ENCODE measurements at places on chromosomes 6 and 20.

- DNase-seq, result no peak
Measured at GRCh38 chr6:119802464-119802863, 452.9 kb upstream of the MAN1A1 start.

DNA sequence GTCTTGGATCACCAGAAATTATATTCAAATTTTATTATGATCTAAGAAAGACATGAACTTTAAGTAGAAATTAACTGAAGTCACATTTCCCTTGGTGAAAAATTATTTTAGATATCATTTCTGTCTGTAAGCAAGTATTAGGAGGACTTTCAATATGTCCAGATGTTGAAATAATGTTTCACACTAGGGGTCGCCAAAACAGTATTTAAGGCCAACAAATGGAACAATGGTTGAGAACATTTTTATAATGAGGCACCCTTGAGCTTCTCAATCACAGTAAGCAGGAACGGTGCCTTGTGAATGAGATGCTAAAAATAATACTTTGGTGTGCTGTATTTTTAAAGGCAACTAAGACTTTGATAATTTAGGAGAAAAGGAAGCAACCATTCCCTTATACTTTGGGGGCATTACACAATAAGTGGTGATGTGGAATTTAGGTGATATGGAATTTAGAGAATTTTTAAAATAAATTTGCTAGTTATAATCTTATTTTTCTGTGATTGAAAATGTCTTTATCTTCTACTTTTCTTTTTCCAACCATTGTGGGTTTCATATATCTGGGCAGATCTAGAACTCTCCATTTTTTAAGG, 9.6 kb upstream of the SF3B5 start:
- no peak for DNase-seq

GRCh38 chr6:142700671-142701312, 244.2 kb downstream of the HIVEP2 start:
- no peak for DNase-seq

- DNase-seq, result no peak
Measured at GRCh38 chr6:170471491-170471890, 81.6 kb downstream of the PSMB1 start.

GRCh38 chr6:15513131-15513771, 149.6 kb downstream of the DTNBP1 start:
- no peak for DNase-seq
